ENCODE measurements at places on chromosomes 1 and 21. TPM values are rescaled to one million over a fixed set of nuclear protein-coding genes. Genes with fewer than 3 reads are reported as not detected.

Gene DNAJC28
- total RNA-seq = 3.2 TPM

Gene TRIM63
- total RNA-seq = not detected

Gene LCE3E
- not detected for total RNA-seq

Gene MAST2
- 10.3 TPM for total RNA-seq

Gene FAM72B
- 0.12 TPM for total RNA-seq

Gene SMPDL3B
- total RNA-seq = 0.29 TPM

Gene CD52
- not detected for total RNA-seq

Gene CACHD1
- 8.5 TPM for total RNA-seq

Gene RNU1-3
- under 0.01 TPM for total RNA-seq

Gene CHAF1B
- total RNA-seq = 1.2 TPM

Gene BRINP3
- total RNA-seq = not detected

Gene NPHS2
- total RNA-seq = not detected

Gene ADGRB2
- total RNA-seq = 6.9 TPM

Gene NUDT4B
- total RNA-seq = 19.0 TPM

Gene RALGPS2
- 14.2 TPM for total RNA-seq

Gene HAX1
- 70.5 TPM for total RNA-seq

Gene GREM2
- not detected for total RNA-seq

Gene A3GALT2
- total RNA-seq = not detected

Gene PLA2G5
- 6.5 TPM for total RNA-seq

Gene DIO1
- total RNA-seq = not detected

Gene CCDC28B
- total RNA-seq = 12.8 TPM

Gene SAMSN1
- total RNA-seq = 0.44 TPM

Gene APCS
- total RNA-seq = not detected

Gene CFAP74
- not detected for total RNA-seq

Gene GNG4
- total RNA-seq = 0.34 TPM

Gene F13B
- total RNA-seq = not detected

Gene S100A12
- not detected for total RNA-seq

Gene KIF2C
- total RNA-seq = 2.3 TPM

Gene CSMD2
- total RNA-seq = 2.1 TPM

Gene GJC2
- 0.37 TPM for total RNA-seq

Gene KPRP
- total RNA-seq = not detected

Gene PLD5
- total RNA-seq = not detected

Gene ICOSLG
- total RNA-seq = 0.93 TPM

Gene DENND1B
- 1.1 TPM for total RNA-seq

Gene FAAP20
- total RNA-seq = 32.9 TPM

Gene RCC1
- 35.4 TPM for total RNA-seq

Gene SYDE2
- total RNA-seq = 0.59 TPM

Gene FBXO28
- 19.4 TPM for total RNA-seq

Gene CD53
- total RNA-seq = not detected

Gene RABGAP1L
- total RNA-seq = 12.2 TPM

Gene MIXL1
- total RNA-seq = not detected

Gene FAF1
- 18.4 TPM for total RNA-seq

Gene CCDC181
- total RNA-seq = not detected

Gene FMOD
- total RNA-seq = 29.1 TPM

Gene UBL4B
- not detected for total RNA-seq

Gene PLXNA2
- 6.0 TPM for total RNA-seq

Gene TMEM51
- 2.2 TPM for total RNA-seq

Gene ANKRD34A
- 0.39 TPM for total RNA-seq

Gene CIART
- 8.5 TPM for total RNA-seq

Gene TRIM46
- total RNA-seq = 1.3 TPM

Gene DTL
- total RNA-seq = 0.87 TPM

Gene LRRC38
- not detected for total RNA-seq
